ENCODE measurements at places on chromosomes 5 and 9. TPM values are rescaled to one million over a fixed set of nuclear protein-coding genes. Genes with fewer than 3 reads are reported as not detected.

Gene ACSL6
- 22.2 TPM for total RNA-seq

GRCh38 chr5:56426693-56427092 lies 193.6 kb upstream of the ANKRD55 start:
- no peaks in the 10 kb centered on the region for H3K27me3 ChIP-seq
- DNase-seq: no peak
- peaks cover 2% of the 10 kb centered on the region for H3K36me3 ChIP-seq
- no peak overlapping the region for H3K27ac ChIP-seq

Gene GABRA1
- total RNA-seq: 0.10 TPM

DNA sequence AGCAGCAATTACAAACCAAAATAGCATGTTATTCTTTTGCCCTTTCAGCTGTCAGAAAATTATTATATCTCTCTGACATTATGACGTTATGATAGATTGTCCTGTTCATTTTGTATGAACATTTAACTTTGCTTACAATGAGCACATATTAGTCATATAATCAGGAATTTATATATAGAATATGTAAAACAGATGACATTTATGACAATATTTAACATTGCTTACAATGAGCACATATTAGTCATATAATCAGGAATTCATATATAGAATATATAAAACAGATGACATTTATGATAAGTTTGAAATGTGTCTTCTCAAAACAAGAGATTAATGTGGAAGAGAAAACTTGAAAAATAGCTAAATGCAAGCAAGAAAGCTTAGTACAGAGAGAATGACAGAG lies 1180.2 kb downstream of the CDH12 start:
- no peaks in the 10 kb centered on the region for H3K4me1 ChIP-seq
- no peaks in the 10 kb centered on the region for H3K27me3 ChIP-seq
- H3K27ac ChIP-seq: no peak overlapping the region
- DNase-seq: no peak

DNA sequence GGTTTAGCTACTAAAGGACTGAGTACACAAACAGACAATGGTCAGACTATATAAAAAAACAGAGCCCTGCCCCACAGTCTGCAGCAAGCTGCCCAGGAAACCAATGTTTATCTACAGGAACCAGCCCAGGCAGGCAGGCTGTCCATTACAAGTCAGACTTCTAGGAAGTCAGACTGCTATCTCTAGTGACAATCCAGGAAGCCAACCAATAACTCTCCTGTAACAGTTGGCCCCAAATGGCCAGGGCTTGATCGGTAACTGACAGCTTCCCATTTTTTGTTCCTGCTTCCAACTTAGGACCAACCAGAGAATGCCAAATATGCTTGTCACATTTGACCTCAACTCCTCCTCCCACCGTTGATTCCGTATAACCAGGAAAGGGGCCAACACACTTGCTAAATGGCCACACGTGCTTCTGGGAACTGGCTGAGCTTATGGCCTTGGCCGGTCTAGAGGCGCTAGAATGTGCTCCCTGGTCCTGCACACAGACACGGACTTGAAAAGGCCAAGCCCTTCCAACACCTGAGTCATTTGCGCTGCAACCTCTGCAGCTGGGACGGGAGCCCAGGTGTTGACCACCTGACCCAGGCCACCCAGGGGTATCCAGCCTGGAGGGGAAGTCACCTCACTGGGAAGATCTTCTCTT lies 79.6 kb upstream of the CDK20 start:
- DNase-seq: no peak
- H3K27me3 ChIP-seq: peaks cover 7% of the 10 kb centered on the region
- H3K27ac ChIP-seq: no peak overlapping the region
- H3K4me3 ChIP-seq: no peak overlapping the region
- H3K4me1 ChIP-seq: peaks cover 3% of the 10 kb centered on the region

GRCh38 chr9:137272241-137273094 lies 5.1 kb upstream of the TOR4A start:
- H3K36me3 ChIP-seq: peaks cover 6% of the 10 kb centered on the region
- peaks cover 26% of the 10 kb centered on the region for H3K4me1 ChIP-seq
- H3K27ac ChIP-seq: no peak overlapping the region
- no peak overlapping the region for H3K4me3 ChIP-seq
- no peak for DNase-seq

DNA sequence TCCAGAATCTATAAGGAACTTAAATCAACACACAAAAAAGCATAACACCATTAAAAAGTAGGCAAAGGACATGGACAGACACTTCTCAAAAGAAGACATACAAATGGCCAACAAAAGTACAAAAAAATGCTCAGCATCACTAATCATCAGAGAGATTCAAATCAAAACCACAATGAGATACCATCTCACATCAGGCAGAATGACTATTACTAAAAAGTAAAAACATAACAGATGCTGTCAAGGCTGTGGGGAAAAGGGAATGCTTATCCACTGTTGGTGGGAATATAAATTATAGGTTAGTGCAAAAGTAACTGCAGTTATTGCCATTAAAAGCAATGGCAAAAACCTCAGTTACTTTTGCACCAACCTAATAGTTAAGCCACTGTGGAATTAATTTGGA lies 32.2 kb upstream of the SPATA31D4 start:
- no peak overlapping the region for H3K27ac ChIP-seq
- no peak for DNase-seq
- H3K4me1 ChIP-seq: no peaks in the 10 kb centered on the region
- no peaks in the 10 kb centered on the region for H3K36me3 ChIP-seq
- H3K27me3 ChIP-seq: no peaks in the 10 kb centered on the region

- no peak within 1 kb of the TSS for H3K4me3 ChIP-seq
- H3K27ac ChIP-seq: no peak within 1 kb of the TSS
- no peaks in the 10 kb centered on the region for H3K27me3 ChIP-seq
- H3K36me3 ChIP-seq: peaks cover 8% of the 10 kb centered on the region
- DNase-seq: no peak
Observed at GRCh38 chr9:94084314-94084713, at the start of gene PTPDC1. Gene PTPDC1 (plus strand): TSS chr9:94084464. CDS start chr9:94084531, 67 bp downstream.

Gene SGCD
- not detected for total RNA-seq

GRCh38 chr5:66713998-66714397 lies 117.8 kb downstream of the MAST4 start:
- DNase-seq: no peak
- no peak overlapping the region for H3K4me3 ChIP-seq

DNA sequence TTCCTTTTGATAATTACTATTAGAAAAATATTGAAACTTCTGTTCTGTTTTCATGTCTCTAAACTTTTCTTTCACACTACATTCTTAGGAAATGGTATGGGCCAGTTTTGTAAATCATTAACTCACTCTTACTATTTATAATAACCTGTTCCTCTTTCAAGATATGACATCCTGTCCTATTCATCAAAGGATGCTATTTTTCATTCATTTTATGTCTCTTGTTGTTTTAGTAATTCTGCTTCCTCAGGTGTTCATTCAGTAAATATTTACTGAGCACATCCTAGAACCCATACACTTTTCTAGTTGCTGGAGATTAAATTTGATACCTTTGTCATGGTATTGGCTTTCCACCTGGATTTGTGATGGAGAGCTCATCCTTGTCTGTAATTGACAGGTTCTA lies 58.0 kb downstream of the GDA start:
- H3K4me1 ChIP-seq: peaks cover 3% of the 10 kb centered on the region
- no peak for DNase-seq
- no peak overlapping the region for H3K4me3 ChIP-seq
- no peak overlapping the region for H3K27ac ChIP-seq

Gene TRAPPC13
- total RNA-seq: 14.9 TPM

DNA sequence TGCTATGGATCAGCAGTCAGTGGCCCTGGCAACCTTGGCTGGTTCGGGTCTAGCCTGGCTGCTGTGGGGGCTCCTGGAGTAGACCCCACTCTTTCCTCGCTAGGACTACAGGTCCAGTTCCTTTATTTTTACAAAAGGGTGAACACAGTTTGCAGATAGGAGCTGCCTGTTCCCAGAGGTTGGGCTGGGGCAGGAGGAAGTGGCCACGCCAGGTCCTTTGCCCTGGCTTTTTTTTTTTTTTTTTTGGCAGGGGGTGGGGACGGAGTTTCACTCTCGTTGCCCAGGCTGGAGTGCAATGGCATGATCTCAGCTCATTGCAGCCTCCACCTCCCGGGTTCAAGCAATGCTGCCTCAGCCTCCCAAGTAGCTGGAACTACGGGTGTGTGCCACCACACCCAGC lies 7.9 kb downstream of the SLC2A6 start:
- H3K36me3 ChIP-seq: no peaks in the 10 kb centered on the region
- no peak overlapping the region for H3K27ac ChIP-seq
- no peaks in the 10 kb centered on the region for H3K27me3 ChIP-seq
- H3K4me3 ChIP-seq: no peak overlapping the region

Gene SLC25A2
- 0.65 TPM for total RNA-seq

Gene FBXW11
- 28.3 TPM for total RNA-seq

Gene F2R
- total RNA-seq: 3.6 TPM

Gene IL31RA
- not detected for total RNA-seq

GRCh38 chr5:102523541-102524175 lies 24.9 kb upstream of the SLCO6A1 start:
- no peak for DNase-seq
- no peaks in the 10 kb centered on the region for H3K36me3 ChIP-seq
- peaks cover 6% of the 10 kb centered on the region for H3K27me3 ChIP-seq
- H3K4me1 ChIP-seq: no peaks in the 10 kb centered on the region

Data from T-helper 17 cell (primary cell).